ENCODE measurements at places on chromosomes 5 and 9.
A peak's percentile ranks its signal among the peaks of the same experiment; 100 is the strongest.

DNA sequence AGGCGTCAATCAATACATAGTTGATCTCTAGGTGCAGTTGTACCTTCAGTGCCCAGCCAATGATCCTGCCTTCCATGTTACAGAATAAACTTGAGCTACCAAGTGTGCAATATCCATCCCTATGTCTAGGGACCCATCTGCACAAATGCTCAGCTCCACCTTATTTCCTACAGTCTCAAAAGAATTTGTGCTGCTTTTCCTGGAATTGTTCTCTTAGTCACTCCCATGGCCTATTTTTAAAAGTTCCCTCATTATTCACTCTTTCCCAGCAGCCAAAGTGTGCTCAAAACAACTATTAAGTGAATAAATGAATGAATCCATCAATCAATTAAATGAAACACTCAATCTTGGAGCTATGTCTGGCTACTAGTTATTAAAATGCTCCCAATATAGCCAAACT lies 14.7 kb downstream of the LIX1 start:
- no peak for DNase-seq

DNA sequence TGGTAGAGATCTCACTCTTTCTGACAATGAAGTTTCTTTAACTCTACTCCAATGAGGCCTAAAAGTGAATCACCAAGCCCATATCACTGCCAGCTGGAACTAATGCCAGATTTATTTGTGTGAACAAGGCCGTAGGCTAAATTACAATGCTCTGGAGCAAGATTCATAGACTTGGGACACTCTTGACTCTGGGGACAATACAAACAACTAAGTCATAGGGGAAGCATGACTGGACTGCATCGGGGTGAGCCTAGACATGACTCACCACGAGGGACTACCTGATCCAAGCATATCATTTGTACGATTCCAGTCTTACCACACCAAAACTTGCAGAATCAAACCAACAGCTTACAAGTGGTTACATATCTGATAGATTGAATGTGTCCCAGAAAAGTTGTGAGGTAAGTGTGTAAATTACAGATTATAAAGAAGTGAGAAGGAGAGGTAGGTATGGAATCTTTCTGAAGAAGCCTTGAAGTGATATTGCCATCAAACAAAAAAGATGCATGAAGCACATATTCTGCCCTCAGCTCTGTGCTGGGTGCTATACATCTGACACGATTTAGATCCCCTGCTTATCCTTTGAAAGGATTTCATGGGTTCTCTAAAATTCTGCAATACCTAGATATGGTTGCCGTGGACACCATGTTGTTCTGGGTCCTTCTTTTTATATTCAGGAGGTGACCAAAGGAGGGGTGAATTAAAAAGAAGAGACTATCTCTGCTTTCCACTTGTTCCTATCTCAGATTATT lies 199.3 kb upstream of the PDE4D start:
- no peak for DNase-seq

DNA sequence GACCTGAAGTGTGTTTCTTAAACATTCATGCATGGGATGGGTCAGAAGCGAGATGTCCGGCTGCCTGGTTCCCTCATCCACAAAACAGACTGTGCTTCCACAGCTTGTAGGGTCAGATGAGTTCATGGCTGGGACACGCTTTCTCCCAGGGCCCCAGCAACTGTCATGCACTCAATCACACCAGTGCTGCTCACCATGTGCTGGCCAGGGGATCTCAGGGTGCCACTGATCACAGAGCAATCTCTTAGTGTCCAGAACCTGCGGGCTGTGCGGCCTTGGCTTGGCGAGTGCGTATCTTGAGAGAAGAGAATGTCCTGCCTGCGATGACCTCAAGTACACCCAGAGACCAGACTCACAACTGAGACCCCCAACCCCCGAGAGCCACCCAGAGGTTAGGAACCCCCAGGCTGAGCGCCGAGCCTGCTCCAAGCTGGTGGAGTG lies 26.0 kb upstream of the FCN2 start:
- DNase-seq = no peak

DNA sequence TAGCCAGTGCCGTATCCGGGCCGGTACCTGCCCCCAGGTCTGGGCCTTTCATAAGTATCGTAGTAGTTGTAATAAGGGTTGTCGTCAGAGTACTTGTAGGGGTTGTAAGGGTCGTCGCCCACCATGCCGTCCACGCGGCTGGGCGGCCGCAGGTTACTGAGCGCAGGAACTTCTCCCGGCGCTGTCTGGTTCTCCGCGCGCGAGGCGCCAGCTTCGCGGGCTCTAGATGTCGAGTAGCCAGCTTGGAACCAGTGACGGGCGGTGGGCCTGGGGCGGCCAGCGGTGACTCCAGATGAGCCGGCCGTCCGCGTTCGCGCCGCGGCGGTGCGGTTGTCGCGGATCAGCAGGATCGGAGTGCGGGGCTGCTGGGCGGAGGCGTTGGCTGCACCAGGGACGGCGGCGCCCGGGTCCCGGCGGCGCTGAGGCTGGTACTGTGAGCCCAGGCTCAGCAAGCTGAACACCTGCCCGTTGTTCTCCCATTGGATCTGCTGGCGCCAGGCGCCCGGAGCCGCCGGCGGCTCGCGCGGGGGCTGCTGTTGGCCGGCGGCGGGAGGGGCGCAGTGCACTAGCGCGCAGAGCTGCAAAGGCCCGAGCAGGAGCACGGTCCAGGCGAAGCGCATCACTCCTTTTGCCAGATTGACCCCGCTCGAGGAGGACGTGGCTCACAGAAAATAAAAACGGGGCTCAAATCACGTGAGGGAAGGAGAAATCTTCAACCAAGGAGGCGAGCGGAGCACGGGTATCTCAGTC lies 518 bp downstream of the LOX start:
- DNase-seq = no peak

GRCh38 chr9:76891874-76892273 lies 14.0 kb downstream of the PRUNE2 start:
- DNase-seq = no peak

DNA sequence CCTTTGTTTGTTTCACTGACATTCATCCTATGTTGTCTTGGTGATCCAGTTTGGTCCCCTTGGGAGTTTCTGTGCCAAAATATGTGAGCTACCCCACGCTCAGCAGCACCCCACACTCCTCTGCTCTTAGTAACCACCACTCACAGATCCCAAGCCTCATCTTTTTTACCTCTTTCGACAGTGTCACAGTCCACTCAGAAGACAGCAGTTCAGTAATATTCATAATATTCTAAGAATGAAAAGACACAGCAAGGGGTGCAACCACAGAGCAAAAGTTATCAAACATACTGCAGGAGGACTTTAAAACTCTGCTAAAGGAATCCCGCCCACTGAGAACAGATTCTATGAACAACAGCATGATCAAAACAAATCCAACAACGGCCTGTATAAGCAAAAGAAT lies 28.2 kb downstream of the RNF130 start:
- DNase-seq = no peak

DNA sequence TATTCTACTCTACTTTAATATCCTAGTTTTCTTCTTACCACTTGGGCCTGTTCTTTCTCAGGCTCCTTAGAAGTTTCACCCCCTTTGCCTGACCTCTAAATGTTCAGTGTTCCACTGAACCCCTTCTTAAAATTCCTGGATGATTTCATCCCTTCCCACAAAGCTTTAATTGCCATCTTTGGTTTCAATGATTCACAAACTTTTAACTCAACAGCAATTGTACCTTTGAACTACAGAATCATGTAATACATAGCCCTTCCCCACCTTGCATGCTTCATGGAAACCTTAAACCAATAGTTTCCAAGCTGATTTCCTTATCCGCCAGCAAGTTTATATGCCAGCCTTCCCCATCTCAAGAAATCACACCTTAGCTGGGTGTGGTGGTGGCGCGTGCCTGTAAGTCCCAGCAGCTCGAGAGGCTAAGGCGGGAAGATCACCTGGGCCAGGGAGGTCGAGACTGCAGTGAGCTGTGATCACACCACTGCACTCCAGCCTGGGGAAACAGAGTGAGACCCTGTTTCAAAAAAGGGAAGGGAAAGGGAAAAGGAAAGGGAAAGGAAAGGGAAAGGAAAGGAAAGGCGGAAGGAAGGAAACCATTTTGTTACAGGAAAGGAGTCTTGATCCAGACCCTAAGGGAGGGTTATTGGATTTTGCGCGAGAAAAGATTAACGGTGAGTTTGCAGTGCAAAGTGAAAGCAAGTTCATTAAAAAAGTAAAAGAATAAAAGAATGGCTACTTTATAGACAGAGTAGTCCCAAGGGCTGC lies 1023.7 kb upstream of the DMAC1 start:
- DNase-seq = no peak

- no peak for DNase-seq
Observed at GRCh38 chr9:107620236-107620635, 130.7 kb upstream of the KLF4 start.

DNA sequence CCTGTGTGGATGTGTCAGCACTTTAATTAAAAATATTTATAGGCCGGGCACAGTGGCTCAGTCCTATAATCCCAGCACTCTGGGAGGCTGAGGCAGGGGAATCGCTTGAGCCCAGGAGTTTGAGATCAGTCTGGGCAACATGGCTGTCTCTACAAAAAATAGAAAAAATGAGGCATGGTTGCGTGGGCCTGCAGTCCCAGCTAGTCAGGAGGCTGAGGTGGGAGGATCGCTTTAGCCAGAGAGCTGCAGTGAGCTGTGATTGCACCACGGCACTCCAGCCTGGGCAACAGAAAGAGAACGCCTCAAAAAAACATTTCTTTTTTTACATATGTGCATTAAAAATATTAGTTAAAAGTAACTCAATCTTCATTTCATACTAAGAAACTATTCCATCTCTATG lies 6.2 kb downstream of the TBC1D9B start:
- no peak for DNase-seq

DNA sequence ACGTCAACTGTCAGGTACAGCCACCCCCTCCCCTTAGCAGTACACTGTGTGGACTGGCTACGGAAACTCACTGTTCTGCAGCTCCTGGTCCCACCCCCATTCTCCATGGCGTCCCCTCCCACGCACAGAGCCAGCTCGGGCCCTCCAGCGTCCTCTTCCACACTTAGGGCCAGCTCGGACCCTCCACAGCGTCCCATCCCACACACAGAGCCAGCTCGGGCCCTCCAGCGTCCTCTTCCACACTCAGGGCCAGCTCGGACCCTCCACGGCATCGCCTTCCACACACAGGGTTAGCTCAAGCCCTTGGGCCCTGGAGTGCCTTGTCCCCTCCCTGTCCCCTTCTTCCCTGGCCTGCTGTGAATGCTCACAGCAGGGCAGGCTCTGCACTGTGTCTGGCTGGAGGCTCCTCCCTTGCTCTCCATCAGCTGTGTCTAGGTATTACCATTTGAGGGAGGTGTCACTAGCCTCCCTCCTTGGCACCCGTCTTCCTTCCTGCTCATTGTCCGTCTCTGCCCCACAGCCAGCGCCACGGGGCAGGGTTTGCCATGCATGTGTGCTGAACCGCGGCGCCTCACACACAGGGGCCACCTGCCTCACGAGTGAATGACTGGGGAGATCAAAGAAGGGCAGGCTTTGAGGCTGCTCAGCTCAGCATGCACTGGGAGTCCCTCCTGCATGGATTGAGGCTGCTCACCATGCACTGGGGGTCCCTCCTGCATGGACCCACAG lies 78.5 kb upstream of the CACNA1B start:
- no peak for DNase-seq

GRCh38 chr5:158485604-158486081 lies 614.1 kb downstream of the EBF1 start:
- DNase-seq = no peak

DNA sequence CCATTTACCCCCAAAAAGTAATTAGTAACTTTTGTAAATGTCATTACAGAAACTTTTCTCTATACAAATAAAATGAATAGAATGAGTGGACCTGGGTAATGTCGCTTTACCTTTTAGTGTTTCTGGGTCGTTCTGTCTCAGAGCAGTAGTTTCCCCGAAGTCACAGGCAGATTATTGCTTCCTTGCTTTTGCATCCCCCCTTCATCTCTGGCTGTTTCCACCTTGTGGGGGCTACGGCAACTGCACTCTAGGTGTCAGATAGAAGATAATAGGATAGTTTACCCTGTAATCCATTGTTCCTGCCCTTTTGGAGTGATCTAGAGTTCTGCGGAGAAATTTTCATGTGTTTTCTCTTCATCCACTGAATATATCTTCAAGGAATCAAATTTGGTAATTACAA lies 68.7 kb downstream of the PRR16 start:
- DNase-seq = no peak

- no peak for DNase-seq
Observed at GRCh38 chr5:66675406-66675805, 79.2 kb downstream of the MAST4 start.

DNA sequence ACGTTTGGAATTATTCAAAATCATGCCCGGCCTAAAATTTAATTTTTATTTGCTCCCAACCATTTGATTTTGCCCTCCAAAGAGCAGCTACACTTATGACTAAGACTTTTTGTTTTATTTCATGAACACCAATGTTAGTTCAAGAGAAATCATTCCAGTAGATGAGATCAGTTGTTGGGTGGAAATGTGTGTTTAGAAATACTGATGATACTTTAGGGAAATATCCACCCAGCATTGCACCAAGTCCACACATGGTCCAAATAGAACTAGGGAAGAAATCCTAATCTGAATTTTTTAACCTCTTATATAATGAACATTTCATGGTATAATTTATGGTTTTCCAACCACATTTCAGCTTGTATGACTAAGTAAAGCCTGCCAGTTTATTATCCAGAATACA lies 28.3 kb upstream of the GOLPH3 start:
- DNase-seq = peak; percentile 67

GRCh38 chr9:96554801-96555566 lies 64.7 kb downstream of the CDC14B start:
- DNase-seq = no peak

DNA sequence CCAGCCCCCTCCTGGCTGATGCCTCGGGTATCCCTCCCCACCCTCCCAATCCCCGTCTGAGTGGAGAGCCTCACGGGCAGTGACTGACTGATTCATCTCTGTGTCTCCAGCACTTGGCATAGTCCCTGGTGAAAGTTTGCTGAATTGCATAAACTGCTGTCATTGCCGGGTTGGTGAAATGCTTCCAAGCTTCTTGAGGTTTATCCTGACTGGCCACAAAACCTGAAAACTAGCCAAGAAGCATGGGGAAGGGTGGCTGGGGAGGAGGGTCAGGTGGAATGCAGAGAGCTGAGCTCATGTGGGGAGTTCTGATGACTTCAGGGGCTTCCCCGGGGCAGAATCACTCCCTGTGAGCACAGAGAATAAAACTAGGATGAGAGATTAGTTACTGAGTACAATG lies 56.9 kb upstream of the GGTA1 start:
- DNase-seq = peak; percentile 88

Data from AG04450 (cell line).